ENCODE measurements at places on chromosomes 2 and 18. TPM values are rescaled to one million over a fixed set of nuclear protein-coding genes. Genes with fewer than 3 reads are reported as not detected.

GRCh38 chr2:26477126-26477910 lies 606 bp downstream of the OTOF start:
- no peak for DNase-seq

- no peak for DNase-seq
These were observed 1115.2 kb downstream of the TDRD15 start for GRCh38 chr2:22238967-22239366.

The ZNF513 gene
- total RNA-seq, result 15.7 TPM

The DNAJC10 gene
- total RNA-seq, result 41.8 TPM

The NPAS2 gene
- 22.5 TPM for total RNA-seq
